Spleen (tissue), 13 donors: ENCODE measurements at places on chromosomes 7 and 10.

- DNase-seq = no peak
Measured at GRCh38 chr7:22075561-22075960, 129.9 kb upstream of the CDCA7L start.

DNA sequence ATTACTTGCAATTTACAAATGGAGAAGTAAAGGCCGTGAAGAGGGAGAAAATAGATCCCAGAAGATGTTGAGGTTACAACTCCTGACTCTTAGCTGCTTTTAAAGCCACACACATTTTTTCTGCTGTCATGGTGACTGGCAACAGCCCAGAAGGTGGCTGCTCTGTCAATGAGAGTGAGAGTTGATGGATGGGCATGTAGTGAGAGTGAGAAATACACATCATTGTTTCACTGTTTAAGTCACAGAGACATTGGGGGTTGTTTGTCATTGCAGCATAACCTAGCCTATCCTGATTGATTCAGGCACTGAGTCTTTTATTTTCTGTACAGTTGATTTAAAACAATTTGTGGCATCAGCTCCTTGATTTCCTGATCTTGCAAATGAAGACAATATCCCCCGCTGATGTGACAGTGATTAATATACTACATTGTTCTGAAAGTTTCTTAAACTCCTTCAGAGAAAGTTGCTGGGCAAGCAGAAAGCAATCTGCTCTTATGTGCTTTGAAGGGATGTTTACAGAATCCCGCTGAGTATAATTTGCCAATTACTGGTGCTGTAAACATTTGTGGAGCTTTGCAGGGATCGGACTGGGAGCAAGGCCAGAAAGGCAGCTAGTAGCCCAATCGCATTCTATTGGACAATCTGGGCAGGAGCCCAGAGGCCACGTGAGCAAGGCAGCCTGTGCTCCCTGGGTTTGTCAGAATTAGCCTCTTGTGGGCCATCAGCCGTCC is 229.6 kb downstream of the PRPF18 start:
- DNase-seq = no peak

DNA sequence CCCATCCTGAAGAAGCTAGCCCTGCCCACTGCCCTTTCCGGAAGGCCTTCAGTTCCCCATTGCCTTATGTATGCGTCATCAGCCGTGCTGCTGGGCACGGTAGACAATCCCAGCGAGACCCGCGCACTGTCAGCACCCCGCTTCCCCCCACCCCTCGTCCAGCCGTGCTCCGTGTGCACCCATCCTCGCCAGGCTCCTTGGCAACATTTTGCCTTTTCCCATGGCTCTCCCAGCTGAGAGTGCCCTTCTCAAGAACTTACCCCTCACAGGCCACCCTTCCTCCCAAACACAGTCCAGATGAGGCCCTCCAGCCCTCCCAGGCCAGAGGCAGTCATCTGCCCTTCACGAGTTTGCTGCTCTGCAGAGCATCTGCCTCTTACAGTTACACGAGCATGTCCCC is 633.8 kb upstream of the FOXK1 start:
- no peak for DNase-seq

GRCh38 chr10:76977046-76977445 is 660.6 kb downstream of the KCNMA1 start:
- no peak for DNase-seq

GRCh38 chr7:148793590-148793989 is 90.5 kb downstream of the EZH2 start:
- no peak for DNase-seq

GRCh38 chr7:138030679-138031351 is 28.9 kb upstream of the CREB3L2 start:
- no peak for DNase-seq

GRCh38 chr7:70470746-70471145 is 661.2 kb upstream of the GALNT17 start:
- DNase-seq = no peak

DNA sequence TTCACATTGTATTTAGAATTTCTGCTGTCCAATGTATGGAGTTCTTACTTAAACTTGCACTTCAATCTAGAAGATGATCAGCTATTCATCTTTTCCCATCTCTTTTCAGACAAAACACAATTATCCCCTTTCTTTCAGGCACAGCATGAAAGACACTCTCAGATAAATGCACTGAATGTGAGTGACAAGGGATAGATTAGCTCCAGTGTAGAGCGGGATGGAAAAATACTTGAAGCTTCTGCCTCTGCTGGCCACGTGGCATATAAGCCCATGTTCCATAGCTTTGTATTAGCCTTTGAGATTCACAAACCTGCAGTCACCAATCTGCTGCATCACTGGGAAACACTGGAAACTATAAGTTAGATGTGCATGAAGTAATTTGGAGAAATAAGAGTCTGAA is 162.2 kb upstream of the FAM3C start:
- no peak for DNase-seq

DNA sequence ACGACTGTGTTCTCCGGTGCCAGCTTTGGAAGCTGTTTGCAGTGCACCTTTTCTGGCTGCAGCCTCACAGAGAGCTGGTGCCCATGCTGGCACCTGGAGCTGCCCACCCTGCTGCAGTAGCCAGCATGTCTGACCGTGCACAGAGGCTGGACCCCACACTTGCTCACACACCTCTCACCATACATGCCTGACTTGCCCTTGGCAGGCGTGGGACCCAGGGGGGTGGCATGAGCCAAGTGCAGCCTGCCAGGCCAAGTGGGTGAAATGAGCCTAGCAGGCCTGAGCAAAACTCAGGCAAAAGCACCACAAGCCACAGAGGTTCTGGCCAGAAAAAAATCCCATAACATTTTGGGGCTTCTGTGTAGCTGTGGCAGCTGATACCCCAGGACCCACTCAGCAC is 258.8 kb downstream of the XPNPEP1 start:
- DNase-seq = no peak

- DNase-seq = no peak
Measured at GRCh38 chr7:135792866-135793265, 44.3 kb upstream of the FAM180A start.

DNA sequence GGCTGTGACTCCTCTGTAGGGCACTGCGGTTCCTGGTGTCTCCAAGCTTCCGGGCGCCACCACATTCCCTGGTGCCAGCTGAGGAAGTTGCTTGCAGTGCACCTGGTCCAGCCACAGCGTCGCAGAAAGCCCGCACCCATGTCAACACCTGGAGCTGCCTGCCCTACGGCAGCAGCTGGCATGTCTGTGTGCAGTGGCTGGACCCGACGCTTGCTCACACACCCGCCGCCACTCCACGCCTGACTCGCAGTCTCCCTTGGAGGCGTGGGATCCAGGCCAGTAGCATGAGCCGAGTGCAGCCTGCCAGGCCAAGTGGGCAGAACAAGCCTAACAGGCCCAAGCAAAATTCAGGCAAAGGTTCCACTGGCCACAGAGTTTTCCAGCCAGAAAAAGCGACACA is 118.1 kb upstream of the PHF14 start:
- no peak for DNase-seq

DNA sequence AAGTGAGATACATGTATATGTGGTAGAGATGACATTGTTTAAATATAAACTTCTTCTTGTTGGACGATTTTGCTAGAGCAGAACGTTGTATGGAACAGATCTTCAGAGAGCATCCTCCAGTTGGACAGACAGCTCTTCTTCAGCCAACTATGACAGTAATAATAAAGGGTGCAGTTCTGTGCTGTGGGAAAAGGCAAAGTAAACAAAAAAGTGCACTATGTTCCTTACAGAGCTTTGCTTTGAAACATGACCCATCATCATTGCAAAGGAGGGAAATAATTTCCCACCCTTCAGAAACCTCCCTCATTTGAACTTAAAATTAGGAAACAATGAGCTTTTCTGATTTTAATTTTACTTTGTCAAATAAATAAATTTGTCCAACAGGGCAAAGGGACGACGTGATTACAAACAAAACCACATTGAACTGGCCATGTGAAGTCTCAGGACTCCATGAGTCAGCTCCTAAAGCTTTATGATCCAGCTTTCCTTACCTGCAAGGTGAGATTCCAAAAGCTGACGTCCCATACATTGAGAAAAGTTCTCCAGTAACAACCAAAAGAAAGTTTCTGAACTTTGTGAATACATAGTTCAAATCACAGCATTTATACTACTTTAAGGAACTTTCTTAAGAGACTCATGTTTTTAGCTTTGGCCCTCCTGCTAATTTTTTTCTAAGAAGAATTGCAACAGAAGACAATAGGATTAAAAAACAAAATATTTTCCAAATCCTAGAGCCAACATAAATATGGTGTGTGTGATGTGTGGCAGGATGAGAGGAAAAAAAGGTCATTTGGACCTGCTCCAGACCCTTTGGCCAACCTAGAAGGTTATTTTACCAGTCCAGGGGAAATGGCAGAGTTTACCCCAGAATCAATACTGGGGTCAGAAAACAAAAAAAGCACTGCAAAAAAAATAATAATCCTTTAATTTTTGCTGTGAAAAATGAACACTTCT is 565.4 kb upstream of the NRP1 start:
- DNase-seq = no peak

DNA sequence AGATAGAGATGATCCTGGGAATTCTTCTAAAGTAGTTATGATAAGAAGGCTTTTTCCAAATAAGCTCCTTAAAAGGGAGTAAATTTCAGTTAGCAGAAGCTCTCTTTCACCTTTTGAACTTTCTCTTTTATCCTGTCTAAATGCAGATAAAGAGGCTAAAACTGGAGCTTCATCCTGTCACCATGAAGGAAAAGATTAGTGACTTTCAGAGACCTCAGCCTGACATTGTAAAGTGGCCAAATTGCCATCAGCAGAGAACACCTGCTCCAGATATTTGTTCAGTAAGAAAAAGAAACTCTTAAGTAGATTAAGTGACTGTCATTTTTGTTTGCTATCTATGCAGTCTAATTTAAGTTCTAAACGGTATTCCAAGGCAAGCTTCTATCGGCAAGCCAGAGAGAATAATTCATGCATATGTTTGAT is 18.3 kb downstream of the VWDE start:
- no peak for DNase-seq

- no peak for DNase-seq
Measured at GRCh38 chr7:20220293-20220761, 3.1 kb upstream of the MACC1 start.

DNA sequence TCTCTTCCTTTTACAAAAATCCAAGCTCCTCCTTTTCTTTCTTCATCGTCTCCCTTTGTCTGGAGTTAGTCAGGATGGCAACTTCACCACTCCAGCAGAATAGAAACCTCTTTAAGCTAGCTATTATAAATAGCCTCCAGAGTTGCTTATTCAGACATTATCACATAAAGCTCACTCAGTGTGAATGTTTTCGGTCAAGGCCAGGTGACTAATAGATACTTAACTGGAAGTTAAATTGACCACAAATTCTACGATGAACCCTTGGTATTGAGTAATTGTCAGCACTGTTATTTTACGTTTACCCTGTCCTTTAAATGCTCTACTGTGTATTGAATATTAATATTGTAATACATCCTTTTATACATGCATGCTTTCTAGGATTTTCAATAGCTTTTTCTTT is 340.4 kb downstream of the OTUD1 start:
- no peak for DNase-seq

DNA sequence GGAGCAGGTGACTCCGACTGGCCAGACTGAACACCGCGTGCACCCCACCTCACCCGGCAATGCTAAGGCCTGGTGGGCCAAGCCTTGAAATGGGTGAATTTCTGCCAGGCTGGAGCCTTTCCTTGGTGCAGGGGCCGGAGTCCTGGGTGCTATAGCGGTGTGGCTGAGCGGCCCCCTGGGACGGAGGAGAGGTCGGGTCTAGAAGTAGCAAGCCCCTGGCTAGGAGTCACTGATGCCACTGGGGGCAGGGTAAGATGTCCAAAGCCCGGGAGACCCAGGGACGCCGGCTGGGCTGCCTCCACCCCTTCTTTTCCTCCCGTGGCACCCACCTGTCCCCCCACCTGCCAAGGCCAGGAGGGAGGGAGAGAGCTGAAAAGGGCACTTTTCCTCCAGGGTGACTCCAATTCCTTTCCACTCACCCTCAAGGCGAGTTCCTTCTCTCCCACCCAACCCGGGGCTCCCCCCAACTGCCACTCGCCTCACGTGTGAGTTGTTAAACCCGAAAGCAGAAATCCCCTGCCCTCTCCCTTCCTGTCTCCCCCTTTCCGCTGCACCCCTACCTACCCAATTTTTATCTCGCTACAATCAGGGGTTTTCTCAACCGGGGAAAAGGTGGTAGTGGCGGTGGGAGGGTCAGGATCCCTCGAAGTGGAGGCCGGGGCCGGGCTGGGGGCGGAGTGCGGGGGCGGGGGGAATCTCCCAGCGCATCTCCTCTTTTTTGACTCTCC is 6.0 kb upstream of the GATA3 start:
- no peak for DNase-seq

GRCh38 chr10:12179606-12180170 is 16.0 kb downstream of the NUDT5 start:
- no peak for DNase-seq

GRCh38 chr10:119304541-119304940 is 97.2 kb downstream of the GRK5 start:
- DNase-seq = no peak

- no peak for DNase-seq
Measured at GRCh38 chr10:49207113-49207512, 18.9 kb upstream of the TMEM273 start.

- no peak for DNase-seq
Measured at GRCh38 chr7:112298543-112299100, 92.1 kb downstream of the ZNF277 start.

- no peak for DNase-seq
Measured at GRCh38 chr7:99126921-99127553, 16.9 kb downstream of the SMURF1 start.

GRCh38 chr7:123366626-123367025 is 166.9 kb upstream of the SLC13A1 start:
- no peak for DNase-seq

DNA sequence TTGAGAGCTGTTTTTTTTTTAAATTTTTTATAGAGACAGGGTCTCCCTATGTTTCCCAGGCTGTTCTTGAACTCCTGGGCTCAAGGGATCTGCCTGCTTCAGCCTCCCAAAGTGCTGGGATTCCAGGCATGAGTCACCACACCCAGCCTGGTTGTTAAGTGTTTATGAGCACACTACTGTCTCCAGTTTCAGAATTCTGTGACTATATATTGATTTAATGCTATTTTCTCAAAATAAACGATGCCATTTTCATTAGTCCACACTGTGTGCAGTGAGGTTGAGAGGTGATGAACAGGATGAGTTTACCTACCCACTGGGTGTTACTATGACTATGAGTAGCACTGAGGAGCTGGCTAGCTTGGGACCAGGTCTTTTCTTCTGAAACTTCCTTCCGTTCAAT is 110.9 kb upstream of the FAM180A start:
- DNase-seq = no peak

DNA sequence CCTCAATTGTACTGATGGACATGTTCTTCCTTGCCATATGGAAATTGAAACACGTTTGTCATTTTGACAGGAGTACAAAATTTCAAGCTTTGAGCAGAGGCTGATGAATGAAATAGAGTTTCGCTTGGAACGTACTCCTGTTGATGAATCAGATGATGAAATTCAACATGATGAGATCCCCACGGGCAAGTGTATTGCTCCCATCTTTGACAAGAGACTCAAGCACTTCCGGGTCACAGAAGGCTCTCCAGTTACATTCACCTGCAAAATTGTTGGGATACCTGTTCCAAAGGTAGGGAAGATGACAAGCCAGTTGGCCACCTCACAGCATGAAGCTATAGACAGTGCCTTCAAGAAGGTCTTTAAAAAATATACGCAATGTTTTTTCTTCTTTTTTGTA is 43.1 kb downstream of the ATOH7 start:
- DNase-seq = no peak
